Coronary artery (tissue), 2 donors: ENCODE measurements at places on chromosomes 12 and 14.

DNA sequence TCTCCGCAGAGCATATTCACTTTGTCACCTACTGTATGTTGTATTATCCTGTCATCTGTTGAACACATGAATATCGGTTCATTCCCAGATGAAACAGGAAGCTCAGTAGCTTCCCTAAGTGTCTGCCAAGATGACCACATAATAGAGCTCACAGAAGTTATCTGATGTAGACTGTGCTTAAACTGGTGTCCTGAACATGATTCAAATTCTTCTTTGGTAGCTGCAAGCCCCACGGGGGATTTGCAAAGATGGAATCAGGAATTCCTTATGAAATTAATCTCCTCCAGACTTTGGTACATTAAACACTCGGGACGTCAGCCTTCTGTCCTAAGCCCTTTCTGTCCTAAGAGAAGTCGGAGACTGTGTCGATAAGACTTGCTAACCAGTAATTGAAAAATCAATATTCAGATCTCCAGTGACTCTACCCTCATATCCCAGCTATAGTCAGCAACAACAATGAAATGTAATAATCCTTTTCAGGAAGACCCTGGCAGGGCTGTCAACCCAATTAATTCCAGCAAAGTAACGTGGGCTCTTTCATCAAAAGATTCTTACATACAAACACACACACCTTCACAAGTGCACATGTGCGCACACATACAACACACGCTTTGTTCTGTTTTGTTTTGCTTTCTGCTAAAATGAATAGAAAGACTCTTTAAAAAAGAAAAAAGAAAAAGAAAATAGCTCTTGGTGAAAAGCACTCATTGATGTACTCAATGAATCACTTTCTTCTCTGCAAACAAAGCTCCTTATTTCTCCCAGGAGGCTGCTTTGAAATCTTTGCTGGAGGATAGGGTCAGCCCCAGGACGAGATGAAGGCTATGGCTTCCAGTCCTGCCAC lies 127.2 kb downstream of the RIMBP2 start:
- DNase-seq, result no peak

GRCh38 chr12:116106870-116107269 lies 170.6 kb downstream of the MED13L start:
- DNase-seq, result no peak

DNA sequence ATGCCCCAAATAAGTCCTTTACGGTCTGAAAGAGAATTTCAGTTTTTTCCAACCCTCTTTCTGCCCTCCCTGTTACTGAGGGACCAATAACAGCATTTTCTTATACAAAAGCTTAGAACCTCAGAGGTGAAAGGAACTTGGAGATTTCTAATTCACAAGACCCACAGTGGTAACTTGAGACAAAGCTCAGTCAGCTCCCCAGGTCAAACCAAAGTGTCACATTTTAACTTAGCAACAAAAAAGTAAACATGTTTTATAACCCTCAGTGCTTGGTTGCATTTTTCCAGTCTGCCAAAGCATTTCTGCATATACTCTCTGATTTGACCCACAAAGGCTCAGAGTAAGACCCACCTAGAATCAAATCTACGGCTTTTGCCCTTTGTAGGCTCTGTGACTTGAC lies 415.2 kb downstream of the VRK1 start:
- no peak for DNase-seq

- no peak for DNase-seq
Measured at GRCh38 chr12:12723149-12723680, 6.0 kb downstream of the CDKN1B start.

DNA sequence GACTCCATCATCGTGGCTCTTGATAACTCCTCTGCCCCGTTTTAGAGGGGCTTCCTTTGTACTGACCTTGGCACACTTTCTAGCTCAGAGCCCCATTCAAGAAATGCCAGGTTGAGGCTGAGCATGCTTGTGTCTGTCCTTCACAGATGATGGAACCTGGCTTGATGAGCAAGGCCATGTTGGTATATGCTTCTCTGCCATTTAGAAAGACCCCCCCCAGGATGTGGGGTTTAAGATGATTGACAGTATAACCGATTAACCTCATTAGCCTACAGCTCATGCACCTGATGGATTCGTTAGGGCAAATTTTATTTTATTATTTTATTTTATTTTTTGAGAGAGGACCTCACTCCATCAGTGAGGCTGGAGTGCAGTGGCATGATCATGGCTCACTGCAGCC lies 21.0 kb downstream of the BATF start:
- DNase-seq, result no peak

- DNase-seq, result no peak
Measured at GRCh38 chr12:9646794-9647781, 22.4 kb upstream of the CLEC2D start.

DNA sequence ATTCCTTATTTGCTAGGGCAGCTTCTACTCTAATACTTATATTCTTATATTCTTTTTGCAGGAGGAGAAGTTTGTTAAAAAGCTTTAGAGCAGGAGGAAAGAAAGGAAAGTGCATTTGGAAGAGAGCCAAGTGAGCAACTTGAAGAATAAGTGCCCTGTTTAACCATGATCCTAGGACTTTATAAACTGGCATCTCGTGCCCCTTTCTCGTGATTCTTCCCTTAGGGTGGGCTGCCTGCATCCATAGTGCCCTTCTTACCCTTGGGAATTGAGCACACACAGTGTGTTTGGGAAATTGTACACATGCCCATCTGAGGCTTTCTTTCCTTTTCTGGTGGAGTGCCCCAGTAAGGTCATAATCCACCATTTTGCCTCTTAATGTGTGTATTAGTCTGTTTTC lies 141.9 kb downstream of the NUBPL start:
- DNase-seq, result no peak

- DNase-seq, result no peak
Measured at GRCh38 chr12:90484094-90484493, 470.9 kb downstream of the CCER1 start.

GRCh38 chr14:99155173-99156089 lies 116.6 kb downstream of the BCL11B start:
- DNase-seq, result no peak

DNA sequence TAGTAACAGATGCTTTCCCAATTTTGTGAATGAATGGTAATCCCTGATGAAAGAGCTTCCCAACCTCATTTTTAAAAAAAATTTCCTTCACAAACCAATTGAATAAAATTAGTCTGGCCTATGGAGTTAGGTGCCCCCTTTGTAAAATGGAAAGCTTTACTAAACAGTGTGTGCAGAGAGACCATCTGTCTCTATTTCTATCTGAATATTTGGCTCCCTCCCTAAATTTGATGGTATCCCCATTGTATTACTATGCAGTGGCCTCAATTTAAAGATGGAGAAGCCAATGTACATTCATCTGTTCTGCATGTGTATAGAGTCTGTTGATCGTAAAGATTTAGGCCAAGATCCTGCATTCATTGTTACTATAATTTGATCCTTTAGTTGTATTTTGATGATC lies 397.7 kb upstream of the RGS6 start:
- DNase-seq, result no peak

GRCh38 chr12:41661141-41661765 lies 473.1 kb downstream of the PDZRN4 start:
- DNase-seq, result no peak

GRCh38 chr14:55245657-55246268 lies 25.5 kb upstream of the FBXO34 start:
- no peak for DNase-seq

DNA sequence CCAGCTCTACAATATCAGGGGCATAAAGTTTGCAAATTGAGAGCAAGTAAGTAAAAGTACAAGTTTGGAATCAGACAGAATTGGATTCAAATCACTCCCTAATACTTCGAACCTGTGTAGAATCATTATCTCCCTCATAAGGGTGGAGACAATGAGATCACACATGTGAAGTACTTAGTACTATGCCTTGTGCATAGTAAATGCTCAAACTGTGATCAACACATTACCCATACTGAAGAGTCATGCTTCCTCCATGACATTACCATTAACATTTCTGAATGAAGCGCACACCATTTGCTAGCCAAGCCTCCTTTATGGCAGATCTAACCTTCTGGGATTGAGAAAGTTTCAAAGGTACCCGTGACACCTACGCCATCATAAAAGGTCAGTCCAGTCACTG lies 26.6 kb upstream of the NRDE2 start:
- no peak for DNase-seq

DNA sequence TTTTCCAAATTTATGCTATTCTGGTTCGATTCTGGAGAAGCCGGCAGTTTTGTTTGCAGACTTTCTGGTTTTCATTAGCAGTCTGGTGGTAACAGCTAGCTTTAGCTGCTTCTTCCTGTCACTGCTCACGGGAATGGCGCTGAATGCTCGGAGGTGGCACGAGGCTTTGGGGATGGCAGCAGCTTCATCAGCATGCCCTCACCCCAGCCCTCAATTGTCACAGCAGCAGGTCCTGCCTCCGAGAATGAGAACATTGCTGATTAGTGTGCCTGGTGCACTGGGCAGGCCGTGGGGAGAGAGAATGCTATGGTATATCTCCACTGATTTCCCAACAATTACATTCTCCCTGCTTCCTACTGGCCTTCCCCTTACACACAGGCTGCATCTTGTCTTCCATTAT lies 73.6 kb downstream of the SAMD4A start:
- no peak for DNase-seq

DNA sequence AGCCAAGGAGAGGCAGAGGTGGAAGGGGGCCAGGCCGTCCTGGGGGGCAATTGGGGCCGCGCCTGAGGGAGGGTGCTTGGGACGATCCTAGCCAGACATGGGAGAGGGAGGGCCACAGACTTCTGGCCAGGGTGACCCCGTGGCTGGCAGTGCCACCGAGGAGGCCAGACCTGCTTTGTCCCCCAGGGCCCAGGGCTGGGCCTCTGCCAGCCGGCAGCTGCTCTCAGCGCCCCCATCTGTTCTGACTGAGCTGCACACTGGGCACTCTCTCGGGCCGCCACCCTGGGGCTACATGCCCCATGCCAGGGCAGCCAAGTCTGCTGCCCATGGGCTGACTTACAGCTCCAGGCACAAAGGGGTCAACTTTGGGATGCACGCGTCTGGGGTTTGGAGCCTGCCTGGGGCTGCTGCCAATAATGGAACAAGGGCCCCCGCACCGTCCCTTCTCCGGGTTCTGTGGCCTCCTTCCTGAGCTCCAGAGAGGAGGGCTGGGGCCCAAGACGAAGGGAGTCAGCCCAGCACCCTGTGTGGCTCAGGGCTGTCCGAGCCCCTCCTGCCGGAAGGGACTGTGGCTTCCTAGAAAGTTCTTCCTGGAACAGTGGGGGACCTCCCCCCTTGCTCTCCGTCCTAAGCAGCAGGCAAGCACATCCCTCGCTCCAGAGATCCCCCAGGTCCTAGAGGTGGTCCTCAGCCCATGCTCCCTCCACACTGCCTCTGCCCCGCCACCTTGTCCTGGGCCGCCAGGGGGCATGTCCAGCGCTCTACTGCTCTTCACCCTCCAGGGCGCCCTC lies 1.1 kb downstream of the ADSS1 start:
- DNase-seq, result no peak

DNA sequence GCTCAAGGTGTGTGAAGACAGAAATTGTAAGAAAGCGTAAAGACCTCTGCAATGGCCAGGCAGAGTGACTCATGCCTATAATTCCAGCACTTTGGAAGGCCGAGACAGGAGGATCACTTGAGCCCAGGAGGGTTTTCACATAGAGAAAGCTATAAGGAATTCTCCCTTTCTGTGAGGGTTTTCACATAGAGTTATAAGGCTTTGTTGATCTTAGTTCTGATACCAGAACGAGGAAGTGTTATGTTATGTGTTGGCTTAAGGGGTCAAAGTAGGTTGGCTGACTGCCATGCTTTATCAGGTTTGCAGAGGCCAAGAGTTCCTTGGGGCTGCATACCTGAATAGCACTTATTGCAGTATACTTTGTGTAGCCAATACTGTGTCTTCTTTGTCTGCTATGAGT lies 139.1 kb downstream of the ERC1 start:
- DNase-seq, result no peak

DNA sequence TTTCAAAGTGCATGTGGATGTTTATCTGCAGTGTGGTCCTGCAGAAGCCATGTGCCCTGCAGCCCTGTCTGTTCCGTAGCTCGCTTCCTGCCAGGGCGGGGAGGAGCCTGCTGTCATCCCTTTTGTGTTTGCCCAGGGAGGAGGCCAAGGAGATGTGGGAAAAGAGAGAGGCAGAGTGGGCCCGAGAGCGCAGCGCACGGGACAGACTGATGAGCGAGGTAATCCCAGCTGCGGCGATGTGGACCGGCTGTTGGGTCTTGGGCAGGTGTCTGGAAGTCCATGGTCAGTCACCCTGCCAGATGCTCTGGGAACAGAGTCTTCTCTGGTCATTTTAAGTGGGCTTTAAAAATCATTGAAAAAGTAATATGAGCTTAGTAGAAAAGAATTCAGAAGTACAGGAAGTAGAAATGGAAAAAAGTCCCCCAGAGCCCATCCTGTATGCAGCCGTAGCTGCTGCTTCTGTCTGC lies 12.8 kb downstream of the TCHP start:
- no peak for DNase-seq

- peak; percentile 41 for DNase-seq
Measured at GRCh38 chr14:101253948-101254347, 307.3 kb upstream of the DIO3 start.

- DNase-seq, result no peak
Measured at GRCh38 chr14:50061664-50062437, 54.5 kb downstream of the VCPKMT start.

DNA sequence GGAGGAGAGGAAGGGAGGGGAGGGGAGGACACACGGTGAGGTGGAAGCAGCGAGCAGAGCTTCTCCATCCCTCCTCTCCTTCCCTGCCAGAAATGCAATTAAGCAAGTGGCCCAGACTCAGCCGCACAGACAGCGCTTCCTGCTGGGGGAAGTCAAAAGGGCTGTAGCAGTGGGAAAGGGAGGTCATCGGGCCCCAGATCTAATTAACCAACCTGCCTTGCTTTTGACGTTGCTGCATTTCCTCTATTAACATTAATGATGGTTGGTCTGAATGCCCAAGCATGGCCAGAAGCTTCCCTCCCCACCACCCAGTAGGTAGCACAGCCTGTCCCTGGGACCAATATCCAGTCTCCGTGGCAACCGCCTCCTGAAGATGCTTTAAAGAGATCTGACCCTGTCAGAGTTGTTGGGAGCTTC lies 4.6 kb upstream of the NGB start:
- DNase-seq, result no peak

GRCh38 chr14:96246539-96246847 lies 9.5 kb upstream of the BDKRB1 start:
- DNase-seq, result no peak

- DNase-seq, result no peak
Measured at GRCh38 chr12:129193263-129193871, 340.1 kb downstream of the GLT1D1 start.

GRCh38 chr12:81350309-81350708 lies 272.4 kb downstream of the ACSS3 start:
- DNase-seq, result no peak
